ENCODE measurements at places on chromosomes 2 and 18. TPM values are rescaled to one million over a fixed set of nuclear protein-coding genes. Genes with fewer than 3 reads are reported as not detected.

The ALKAL2 gene
- polyA plus RNA-seq = 0.45 TPM

The MC5R gene
- polyA plus RNA-seq = 0.12 TPM

The CTAGE1 gene
- polyA plus RNA-seq = not detected

The MREG gene
- 26.0 TPM for polyA plus RNA-seq

The SERPINB5 gene
- 174 TPM for polyA plus RNA-seq

The GALNT13 gene
- polyA plus RNA-seq = not detected

The PRADC1 gene
- 21.4 TPM for polyA plus RNA-seq

The TTC27 gene
- polyA plus RNA-seq = 9.8 TPM

The HJURP gene
- 6.6 TPM for polyA plus RNA-seq

All from esophagus (tissue), 2 donors.